NCI-H1436 treated with DMSO at 0.1 percent for 48 hours (cell line): ENCODE measurements at places on chromosomes 11 and 22.

DNA sequence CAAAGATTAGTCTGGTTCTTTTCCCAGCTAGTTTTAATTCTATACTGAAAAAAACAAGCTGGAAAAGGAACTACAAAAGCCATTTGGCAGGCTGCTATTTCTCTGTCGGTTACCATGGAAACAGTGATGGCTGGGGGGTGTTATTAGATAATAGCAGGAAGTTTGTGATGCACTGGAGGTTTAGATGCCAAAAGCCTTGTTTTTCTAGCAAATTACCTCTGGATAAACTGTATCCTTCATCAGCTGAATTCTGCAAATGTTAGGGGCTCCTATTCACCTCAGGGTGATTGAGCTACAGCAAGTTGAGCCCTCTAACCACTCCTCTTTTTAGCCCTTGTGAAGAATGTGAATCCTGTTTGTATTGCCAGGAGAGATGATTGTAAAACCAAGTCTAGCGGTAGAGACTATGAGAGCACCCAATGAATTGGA is 25.2 kb downstream of the ALKBH3 start:
- DNase-seq, result no peak

DNA sequence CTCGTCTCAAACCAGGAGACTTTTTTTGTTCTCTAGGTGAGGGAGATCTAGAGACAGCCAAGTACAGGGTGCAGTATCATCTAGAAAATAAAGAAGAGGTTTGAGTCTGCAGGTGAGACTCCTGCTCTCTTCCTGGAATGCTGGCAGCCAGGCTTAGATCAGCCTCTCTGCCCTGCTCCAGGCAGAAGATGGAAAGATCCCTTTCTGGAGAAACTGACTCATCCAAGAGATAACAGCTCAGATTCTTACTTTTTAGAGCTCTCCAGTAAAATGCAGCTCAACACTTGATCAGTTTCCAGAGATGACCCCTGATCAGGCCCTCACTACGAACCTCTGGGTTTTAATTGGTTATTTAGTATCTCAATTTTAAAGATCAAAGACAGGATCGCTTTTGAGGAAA is 44.6 kb upstream of the EHF start:
- no peak for DNase-seq

DNA sequence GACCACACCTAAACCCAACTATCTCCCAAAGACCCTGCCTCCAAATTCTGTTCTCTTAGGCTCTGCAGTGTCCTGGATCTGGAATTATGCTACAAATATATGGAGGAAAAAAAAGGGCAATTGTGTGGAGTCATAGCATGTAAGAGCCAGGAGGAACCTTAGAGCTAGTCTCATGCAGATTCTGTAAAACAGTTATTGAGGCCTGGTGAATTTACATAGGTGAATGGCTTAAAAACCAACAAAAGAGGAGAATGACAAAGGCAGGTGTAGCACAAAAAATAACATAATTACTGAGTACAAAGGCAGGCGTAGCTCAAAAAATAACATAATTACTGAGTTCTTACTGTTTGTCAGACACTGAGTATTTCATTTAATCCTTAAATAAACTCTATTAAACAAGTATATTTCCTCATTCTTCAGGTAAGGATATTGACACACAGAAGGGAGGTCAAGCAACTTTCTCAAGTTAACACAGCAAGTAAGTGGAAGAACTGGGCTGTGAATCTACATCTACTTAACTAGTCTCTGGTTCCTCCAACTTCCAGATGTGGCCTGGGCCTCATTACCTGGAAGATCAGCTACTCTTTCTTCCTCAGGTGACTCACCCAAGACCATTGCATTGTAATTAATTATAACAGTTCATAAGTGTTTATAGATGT is 938.9 kb upstream of the TENM4 start:
- DNase-seq, result no peak

GRCh38 chr22:38846412-38846811 is 2.6 kb upstream of the NPTXR start:
- DNase-seq, result no peak

- DNase-seq, result no peak
These were observed 91.5 kb downstream of the GGTLC2 start for GRCh38 chr22:22735695-22736611.

GRCh38 chr11:7442588-7443215 is 42.6 kb upstream of the OLFML1 start:
- no peak for DNase-seq

GRCh38 chr11:76209973-76210930 is 4.0 kb upstream of the WNT11 start:
- no peak for DNase-seq

DNA sequence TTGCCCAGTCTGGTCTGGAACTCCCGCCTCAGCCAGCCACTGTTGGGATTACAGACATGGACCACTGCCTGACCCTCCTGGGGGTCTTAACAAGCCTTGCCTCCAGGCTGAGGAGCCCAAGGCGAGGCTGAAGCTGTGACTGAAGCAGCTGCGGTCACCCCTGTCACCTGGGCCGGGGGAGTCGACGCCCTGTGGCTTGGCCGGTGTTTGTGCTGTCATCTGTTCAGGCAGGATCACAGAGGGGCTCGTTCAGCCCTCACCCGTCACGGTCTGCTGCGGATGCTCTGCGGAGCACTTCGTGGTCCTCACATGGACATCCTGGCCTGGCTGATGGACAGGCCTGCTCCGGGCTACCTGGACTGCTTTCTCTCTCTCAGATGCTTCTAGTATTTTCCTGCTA is 23.8 kb downstream of the TRMU start:
- DNase-seq, result no peak

GRCh38 chr11:12995188-12995587 is 13.9 kb upstream of the RASSF10 start:
- no peak for DNase-seq

- no peak for DNase-seq
These were observed 44.4 kb downstream of the VSIG10L2 start for GRCh38 chr11:125990244-125990643.

DNA sequence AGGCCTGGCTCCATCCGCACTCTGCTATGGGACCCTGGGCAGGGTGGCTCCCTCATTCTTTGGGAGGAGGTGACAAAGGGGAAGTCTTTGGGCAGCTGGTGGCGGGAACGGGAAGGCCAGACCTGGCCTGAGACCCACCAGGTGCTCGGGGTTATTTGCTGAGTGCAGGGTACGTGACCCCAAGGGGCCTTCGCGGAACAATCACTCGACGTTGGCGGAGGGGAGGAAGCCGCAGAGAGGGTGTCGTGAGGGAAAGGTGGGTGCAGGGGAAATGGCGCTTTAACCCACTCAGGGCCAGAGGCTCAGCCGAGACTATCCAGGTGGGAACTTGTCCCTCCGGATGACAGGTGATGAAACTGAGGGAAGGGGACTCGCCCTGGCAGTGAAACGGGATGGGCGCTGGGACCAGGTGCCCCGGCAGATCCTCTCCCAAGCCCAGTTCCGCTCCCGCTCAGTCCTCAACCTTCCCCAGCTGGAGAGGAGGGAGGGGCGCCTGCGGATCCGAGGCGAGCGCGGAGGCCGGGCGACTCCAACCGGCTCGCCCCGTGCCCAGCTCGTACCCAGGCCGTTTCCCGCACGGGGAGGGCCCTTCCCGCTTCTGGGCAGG is 911 bp downstream of the A4GALT start:
- DNase-seq, result no peak
